ENCODE measurements at places on chromosomes 2 and 18.

- no peak for DNase-seq
Measured at GRCh38 chr18:11494107-11494506, 115.3 kb upstream of the SLC35G4 start.

GRCh38 chr2:232700154-232700553, 3.0 kb downstream of the GIGYF2 start:
- DNase-seq = no peak

GRCh38 chr2:231174211-231174651, 24.2 kb upstream of the ARMC9 start:
- DNase-seq = no peak

GRCh38 chr2:128370468-128371247, 52.0 kb upstream of the HS6ST1 start:
- no peak for DNase-seq

DNA sequence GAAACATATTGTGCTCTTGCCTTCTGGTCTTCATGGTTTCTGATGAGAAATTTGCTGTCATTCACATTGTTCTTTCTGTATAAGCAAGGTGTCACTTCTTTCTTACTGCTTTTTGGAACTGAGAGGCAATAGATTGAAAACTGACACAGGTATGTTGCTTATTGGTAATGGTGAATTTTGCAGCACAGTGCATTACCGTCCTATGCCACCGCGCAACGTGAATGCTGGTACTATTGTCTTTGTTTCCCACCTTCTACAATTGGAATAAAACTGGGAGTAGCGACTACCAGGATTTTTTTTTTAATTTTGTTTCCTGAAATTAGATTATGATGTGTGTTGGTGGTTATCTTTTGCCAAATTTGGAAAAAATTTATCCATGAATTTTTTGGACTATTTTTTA, 11.4 kb downstream of the XIRP2 start:
- no peak for DNase-seq

DNA sequence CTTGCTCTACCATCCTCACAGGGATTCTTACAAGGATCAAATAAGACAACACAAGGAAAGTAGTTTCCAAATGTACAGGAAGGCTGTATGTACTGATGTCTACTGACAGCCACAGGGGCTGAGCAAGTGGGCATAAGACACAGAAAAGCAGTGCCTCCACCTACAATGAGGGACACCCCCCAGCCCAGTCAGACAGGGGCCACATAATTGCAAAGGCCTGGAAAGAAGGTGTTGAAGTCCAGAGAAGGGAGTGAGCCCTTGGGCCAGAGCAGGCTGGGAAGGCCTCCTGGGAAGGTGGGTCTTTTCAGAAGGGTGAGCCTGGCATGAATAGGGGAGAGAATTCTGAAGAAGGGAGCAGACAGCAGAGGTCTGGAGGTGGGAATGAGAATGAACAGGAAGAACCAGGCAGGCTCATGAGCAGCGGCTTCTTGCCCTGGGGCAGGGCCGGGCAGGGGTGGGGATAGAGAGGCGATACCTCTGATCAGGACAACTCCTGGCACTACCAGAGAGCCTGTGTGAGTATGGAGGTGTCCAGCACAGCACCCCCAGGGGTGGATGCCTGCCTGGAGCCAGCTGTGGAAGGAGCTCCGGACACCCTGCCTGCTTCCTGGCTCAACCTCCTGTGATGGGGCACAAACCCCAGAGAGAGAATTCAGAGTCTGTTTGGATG, 30.1 kb downstream of the HS1BP3 start:
- no peak for DNase-seq

DNA sequence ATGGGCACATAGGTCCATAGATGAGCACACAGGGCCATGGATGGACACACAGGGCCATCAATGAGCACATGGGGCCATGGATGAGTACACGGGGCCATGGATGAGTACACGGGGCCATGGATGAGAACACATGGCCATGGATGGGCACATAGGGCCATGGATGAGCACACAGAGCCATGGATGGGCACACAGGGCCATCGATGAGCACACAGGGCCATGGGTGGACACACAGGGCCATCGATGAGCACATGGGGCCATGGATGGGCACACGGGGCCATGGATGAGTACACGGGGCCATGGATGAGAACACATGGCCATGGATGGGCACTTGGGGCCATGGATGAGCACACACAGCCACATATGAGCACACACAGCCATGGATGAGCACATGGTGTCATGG, 192.6 kb upstream of the HDAC4 start:
- DNase-seq = no peak

GRCh38 chr2:80303909-80304837, at the start of gene LRRTM1:
LRRTM1 (minus strand) TSS chr2:80304752; CDS start chr2:80303819, 933 bp downstream.
- no peak for DNase-seq

GRCh38 chr2:179265082-179265510, 464 bp upstream of the SESTD1 start:
- DNase-seq = no peak

GRCh38 chr2:239215136-239215925, 185.5 kb downstream of the HDAC4 start:
- no peak for DNase-seq

- no peak for DNase-seq
Measured at GRCh38 chr2:232418466-232419244, 12.0 kb downstream of the ALPG start.

- peak; percentile 26 for DNase-seq
Measured at GRCh38 chr2:71646028-71646427, 192.7 kb downstream of the DYSF start.

DNA sequence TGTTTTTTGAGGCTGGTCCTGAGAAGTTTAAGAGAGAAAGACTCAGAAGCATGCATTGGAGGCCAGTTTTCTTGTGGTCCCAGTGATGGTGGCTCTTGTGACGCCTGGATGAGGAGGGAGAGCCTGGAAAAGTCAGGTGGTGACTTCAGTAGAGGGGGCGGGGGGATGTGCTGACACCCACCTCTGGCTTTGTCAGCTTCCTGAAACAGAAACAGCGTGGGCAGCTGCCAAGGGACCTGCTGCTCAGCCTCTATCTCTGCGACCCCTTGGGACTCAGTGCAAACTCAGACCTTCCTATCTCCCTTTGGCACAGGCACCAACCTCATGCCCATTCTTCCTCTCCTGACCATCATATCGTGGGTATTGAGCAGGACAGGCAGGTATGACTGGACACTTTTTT, 6.4 kb downstream of the TGFBRAP1 start:
- DNase-seq = no peak

GRCh38 chr2:96176661-96177060, 31.4 kb upstream of the DUSP2 start:
- DNase-seq = no peak

DNA sequence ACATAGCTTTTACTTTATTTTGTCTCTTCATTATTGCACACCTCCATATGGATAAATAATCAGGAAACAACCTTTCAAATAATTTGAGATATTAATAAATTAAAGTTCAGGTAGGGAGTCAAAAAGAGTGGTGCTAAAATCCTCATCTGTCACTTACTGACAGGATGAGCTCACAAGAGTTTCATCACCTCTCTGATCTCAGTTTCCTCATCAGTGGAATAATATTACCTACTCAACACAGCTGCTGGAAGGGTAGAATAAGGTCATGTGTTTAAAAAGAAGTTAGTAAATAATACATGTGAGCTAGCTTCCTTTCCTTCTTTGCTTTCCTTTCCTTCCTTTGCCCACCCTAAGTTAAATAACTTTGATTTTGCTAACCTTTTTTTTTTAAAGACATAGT, 61.9 kb downstream of the RDH14 start:
- no peak for DNase-seq

GRCh38 chr18:36917907-36918306, 89.0 kb downstream of the KIAA1328 start:
- no peak for DNase-seq

DNA sequence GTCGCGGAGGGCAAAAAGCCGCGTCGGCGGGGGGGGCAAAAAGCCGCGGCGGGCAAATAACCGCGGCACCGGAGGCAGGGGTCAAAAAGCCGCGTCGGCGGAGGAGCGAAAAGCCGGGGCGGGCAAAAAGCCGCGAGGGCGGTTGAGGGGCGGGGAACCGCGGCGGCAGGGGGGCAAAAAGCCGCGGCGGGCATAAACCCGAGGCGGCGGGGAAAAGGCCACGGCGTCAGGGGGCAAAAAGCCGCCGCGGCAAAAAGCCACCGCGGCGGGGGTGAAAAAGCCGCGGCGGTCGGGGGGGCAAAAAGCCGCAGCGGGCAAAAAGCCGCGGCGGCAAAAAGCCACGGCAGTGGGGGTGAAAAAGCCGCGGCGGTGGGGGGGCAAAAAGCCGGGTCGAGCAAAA, 598.0 kb upstream of the TEKT4 start:
- no peak for DNase-seq

GRCh38 chr2:68741805-68742306, 7.2 kb downstream of the ARHGAP25 start:
- no peak for DNase-seq

DNA sequence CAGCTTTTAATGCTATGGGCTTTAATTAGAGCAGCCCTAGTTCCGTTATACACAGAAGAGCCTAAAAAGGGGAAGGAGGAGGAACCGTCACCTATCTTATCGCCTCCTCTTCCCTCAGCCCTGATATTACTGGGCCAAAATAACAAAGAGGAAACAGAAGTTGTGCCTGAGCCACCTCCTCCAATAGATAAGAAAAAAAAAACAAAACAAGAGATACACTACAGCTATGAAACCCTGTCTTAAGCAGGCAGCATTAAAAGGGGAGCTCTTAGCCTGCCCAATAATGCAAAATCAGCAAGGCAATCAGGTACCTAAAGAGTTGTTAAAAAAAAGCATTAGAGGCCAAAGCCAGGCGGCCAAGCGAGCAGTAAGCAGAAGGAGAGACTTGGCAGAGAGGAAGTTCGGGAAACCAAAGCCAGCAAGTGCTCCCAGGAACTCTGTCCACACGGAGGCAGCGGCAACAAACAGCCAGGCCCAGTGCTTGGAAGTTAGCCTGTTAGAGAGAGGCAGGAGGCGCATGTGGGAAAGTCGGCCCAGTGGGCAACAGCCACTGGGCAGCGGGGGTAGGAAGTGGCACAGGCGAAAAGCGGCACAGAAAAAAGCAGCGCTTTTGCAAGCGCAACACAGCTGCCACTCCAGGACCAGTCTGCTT, 41.8 kb upstream of the PDK1 start:
- no peak for DNase-seq

- no peak for DNase-seq
Measured at GRCh38 chr2:209878701-209879100, 107.1 kb downstream of the UNC80 start.

- DNase-seq = no peak
Measured at GRCh38 chr2:178700922-178701342, 106.3 kb downstream of the TTN start.

DNA sequence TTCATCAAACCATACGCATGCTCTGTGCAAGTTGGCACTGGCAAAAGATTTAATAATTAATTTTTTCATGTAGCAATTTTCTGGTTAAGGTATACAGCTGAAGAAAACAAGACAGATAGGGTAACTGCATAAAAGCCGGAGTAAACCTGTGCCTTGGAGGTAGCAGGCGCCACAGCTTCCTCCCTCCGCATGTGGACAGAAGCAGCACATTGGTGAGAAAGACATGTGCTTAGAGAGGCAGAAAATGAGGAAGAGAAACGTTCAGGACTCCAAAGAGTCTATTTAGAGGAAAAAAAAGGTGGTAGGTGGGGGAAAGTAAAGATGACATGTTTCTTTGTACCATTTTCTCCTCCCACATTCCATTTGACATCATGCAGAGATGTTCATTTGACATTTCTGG, 9.3 kb downstream of the ST6GAL2 start:
- no peak for DNase-seq

DNA sequence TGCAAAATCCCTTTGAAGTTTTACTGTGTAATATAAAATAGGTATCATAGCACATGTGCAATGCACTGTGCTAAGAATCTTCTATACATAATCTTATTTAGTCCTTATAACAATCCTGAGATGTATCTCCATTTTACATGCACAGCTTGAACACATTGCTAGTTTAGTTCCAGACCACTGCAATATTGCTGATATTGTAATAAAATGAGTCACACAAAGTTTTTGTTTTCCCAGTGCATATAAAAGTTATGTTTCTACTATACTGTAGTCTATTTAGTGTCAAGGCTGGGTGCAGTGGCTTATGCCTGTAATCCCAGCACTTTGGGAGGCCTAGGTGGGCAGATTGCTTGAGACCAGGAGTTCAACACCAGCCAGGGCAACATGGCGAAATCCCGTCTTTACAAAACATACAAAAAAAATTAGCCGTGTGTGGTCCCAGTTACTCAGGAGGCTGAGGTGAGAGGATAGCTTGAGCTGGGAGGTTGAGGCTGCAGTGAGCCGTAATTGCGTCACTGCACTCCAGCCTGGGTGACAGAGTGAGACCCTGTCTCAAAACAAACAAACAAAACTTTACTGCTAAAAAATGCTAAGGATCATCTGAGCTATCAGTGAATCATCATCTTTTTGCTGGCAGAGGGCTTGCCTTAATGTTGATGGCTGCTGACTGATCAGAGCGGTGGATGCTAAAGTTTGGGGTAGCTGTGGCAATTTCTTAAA, 1.7 kb upstream of the USP14 start:
- DNase-seq = no peak

GRCh38 chr2:118823633-118824032, 23.8 kb downstream of the EN1 start:
- no peak for DNase-seq

DNA sequence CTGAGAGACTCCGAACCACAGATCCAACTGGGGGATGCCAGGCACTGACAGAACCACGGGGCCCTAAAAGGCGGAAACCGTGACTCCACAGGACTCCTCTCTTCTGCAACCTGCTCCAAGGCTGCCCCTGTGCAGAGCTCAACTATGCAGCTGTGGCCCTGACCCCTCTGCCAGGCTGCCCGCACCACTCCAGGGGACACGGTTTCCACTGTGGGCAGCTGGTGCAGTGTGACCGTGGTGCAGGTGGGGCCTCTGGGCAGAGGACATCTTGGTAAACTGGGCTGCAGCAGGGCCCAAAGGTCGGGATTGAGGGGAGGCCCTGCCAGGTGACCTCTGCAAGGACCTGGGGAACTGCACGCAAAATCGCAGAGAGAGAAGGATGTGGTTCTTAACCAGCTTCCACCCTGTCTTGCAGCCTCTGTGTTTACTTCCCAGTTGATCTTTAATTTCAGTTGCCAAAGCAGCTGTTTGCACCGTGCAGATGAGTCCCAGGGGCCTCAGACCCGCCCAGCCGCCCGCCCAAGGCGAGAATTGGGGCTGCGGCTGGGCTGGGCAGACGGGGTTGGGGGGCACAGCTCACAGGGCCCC, 104.6 kb upstream of the CTDP1 start:
- DNase-seq = no peak
